ENCODE measurements at places on chromosomes 2 and 18. TPM values are rescaled to one million over a fixed set of nuclear protein-coding genes. Genes with fewer than 3 reads are reported as not detected.

DNA sequence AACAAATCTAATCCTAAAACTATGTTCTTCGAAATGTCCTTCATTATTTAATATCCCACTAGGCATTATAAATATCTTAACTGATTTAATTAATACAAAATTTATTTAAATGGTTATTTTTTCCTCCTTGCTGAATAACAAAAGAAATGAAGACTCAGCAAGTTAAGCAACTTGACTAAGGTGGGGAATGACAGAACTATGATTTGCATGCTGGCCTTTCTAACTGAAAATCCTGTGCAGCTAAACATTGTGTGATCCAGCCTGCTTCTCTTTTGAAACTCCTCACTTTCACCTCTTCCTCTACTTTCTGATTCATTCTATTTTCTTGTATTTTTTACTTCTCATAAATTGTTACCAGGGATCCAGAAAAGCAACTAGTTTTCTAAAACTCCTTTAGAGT is 132.0 kb downstream of the CALCRL start:
- no peak for DNase-seq

EML6 gene
- total RNA-seq: 25.3 TPM

DNA sequence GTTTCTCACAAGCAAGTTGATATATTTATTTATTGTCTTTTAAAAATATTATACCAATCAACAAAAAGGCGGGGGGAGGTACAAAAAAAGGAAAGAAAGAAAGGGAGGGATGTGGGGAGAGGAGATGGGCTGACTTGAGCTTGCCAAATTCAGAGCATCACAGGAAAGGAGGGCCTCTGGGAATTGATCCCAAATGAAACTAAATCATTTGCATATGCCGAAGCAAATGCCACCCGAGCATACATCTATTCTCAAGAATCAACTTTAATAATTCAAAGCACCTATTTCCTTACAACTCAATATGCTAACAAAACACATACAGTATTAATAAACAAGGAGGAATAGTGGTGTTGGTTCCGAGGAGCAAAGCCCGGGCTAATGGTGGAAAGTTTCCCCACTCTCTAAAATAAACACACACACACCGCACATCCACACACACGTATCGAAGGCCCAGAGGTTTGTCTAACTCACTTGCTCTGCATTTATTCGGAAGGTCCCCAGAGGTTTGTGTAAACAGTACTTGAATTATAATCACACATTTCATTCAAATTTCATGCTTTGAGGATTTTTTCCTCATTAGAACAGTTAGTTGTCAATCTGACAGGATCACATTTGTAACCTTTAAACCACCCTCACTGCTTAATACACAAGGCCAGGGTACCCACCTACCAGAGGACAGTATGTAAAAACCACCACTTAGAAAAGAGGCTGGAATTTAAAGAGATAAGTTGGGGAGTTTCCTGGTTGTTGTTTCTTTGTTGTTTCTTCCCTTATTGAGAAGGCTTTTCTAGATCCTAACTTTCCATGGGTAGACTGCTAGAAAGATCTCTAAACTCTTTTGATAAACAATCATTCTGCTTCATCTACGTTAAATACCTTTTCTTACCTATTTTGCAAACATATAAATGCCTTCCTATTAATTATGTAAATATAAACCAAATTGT is 264.7 kb downstream of the TCF4 start:
- no peak for DNase-seq

GRCh38 chr2:114543236-114543766 is 100.9 kb downstream of the DPP10 start:
- DNase-seq: no peak

CROCC2 gene
- total RNA-seq: not detected

DNA sequence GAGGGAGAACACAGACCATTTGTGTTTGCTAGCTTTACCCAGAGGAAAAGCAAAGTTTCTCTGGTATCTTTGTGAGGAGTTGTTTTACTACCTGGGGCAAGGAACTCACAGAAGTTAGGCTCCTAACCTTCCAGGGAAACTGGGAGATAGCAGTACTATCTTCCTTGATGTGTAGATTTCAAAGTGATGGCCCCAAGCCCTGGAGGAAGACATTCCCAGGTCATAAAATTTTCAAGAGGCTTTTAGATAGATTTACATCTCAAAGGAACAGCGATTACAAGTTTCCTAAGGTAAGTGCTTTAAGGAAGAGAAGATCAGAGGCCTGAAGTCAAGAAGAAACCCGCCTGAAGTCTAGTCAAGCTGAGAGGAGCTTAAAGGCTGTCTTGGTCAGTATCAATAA is 1187.8 kb upstream of the TMEFF2 start:
- DNase-seq: no peak

CXCR1 gene
- total RNA-seq: not detected

DNA sequence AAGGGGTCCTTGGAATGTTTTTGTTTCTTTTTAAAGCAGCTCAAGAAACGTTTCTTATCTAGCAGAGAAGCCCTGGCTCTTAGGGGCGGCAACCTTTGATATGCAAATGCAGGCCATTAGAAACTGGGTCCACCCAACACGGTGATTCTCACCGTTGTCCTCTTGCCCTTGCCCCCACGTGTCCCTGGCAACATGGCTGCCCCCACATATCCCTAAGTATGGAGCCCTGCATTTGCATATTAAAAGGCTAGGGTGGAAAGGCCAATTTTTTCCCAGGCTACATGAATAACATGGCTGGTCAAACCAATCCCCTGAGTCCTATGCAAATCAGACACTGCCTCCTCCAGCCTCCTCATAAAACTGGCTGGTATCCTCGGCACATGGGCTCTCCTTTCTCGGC is 230.1 kb upstream of the SPOPL start:
- DNase-seq: no peak

COL5A2 gene
- 0.24 TPM for total RNA-seq

POTEC gene
- not detected for total RNA-seq

DNA sequence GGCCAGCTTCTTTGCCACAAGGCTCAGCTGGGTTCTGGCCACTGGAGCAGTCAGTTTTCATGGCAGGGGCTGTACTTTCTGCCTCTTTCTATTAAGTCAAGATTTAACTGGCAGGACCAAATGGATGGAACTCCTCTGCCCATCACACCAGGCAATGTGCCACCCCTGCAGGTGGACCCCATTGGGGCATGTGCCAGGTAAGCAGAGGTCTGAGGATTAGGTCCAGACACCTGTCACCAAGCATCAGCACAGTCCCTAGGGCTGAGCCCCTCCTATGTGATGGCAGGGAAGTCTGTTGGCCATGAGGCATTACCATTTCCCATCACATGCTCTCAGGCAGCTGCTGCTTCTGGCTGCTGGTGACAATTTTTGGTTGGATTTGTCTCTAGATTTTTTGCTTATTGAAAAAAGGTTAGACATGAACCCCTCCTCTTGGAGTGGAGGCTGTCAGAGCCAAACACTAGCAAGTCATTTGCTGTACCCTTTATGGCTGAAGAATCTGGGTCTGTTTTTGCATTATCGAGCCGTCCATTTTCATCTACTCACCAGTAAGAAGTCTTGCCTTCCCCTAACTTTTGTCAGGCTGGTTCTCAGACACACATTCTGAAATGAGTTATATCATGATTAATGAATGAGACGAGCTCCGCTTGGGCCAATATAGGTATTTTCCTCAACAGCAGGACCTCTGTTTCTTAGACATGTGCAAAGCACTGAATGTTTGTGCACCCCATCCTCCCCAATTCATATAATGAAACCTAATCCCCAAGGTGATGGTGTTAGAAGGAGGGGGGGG is 328.0 kb downstream of the TSN start:
- no peak for DNase-seq

- no peak for DNase-seq
These were observed 101.3 kb upstream of the NDUFV2 start for GRCh38 chr18:9001209-9001608.

DNA sequence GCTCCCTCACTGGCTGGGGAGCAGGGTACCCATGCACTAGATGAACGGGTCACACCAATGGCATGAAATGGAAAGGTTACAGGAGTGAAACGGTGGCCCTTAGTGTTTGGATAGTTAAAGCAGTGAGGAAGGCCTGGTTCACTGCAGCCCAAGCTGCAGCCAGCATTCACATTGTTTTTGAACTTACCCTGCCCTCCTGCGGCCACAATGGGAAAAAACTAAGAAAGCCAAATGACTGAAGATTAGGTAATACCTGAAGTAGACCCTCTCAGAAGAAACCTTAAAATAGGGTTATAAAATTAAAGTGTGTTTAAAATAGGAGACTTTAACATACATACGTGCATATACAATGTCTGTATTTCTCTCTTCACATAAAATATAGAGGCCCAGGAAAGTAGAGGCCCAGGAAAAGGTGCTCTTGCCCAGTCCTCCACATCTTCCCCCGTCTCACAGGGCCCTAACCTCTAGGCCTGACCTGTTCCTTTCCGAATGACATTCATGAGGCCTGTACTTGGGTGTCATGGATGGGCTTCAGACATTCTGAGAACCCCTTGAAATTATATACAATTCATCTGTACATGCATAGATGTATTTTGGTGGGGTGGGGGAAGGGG is 33.3 kb downstream of the DOK1 start:
- DNase-seq: peak; percentile 43
